Activated T-helper 1 cell treated with Interleukin-2 at 50 U/mL for 16 hours (primary cell): ENCODE measurements at places on chromosomes 6 and 20.

GRCh38 chr20:57559658-57560553 is 1.0 kb upstream of the PCK1 start:
- DNase-seq: no peak

DNA sequence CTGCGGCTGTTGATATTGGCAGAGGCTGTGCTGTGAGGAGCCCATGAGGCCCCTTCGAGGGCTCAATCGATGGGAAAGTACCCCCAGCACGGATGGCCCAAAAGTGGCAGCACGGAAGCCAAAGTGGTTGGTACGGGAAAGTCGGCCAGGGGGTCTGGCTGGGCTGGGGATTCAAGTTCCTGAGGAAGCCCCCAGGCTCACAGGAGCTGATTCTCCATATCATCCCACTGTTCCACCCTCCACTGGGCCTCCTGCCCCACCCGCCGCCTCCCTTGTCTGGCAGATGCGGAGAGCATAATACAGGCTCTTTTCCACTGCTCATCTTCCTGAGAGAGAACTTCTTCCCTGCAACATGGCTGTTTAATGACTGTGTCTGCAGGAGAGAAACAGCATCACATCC is 217.8 kb upstream of the CST7 start:
- no peak for DNase-seq

- no peak for DNase-seq
Observed at GRCh38 chr6:156587071-156587470, 190.1 kb upstream of the ARID1B start.

DNA sequence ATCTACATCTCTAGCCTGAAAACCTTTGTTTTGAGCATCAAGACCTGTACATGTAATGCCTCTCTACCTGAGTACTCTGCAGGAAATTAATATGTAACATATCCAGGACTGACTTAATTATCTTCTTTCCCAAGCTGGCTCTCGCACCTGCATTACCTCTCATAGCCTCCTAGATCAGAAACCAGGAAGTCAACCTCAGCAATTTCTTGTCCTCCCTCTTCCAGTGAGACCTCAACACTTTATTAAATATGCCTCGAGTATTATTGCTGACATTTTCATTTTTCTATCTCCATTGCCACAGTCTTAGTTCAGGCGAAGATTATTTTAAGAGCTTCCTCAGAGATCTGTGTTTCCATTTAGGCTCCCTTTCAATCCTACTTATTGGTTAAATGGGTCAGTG is 69.0 kb downstream of the MACROD2 start:
- no peak for DNase-seq

GRCh38 chr6:169558378-169558773 is 143.5 kb downstream of the WDR27 start:
- DNase-seq: no peak

DNA sequence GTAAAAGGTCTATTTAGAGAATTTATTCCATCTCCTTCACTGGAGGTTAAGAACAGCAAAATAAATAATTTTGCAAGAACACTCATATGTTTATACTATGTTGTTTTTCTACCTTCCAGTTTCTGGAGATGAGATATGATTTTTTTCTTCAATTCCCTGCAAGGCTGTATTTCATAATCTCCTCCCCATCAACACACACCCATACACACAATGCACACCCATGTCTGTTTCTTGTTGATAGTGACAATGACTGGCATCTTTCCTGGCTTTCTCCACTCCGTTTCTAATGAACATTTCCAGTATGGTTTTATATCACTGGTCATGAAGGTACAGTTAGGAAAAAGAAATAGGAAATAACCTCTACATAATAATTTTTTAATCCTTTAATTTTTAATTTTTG is 202.1 kb downstream of the ARHGAP18 start:
- no peak for DNase-seq

GRCh38 chr20:19802492-19803158 is 44.6 kb downstream of the RIN2 start:
- no peak for DNase-seq

GRCh38 chr6:148598724-148599123 is 148.1 kb upstream of the UST start:
- DNase-seq: no peak

- DNase-seq: no peak
Observed at GRCh38 chr6:120894077-120894476, 440.2 kb downstream of the TBC1D32 start.

GRCh38 chr6:67165606-67166005 is 1458.6 kb upstream of the EYS start:
- DNase-seq: no peak

GRCh38 chr6:106586815-106587415 is 42.4 kb downstream of the RTN4IP1 start:
- DNase-seq: no peak

- DNase-seq: no peak
Observed at GRCh38 chr6:36735110-36736071, 37.8 kb downstream of the RAB44 start.

- no peak for DNase-seq
Observed at GRCh38 chr6:111260570-111261298, 173.4 kb downstream of the SLC16A10 start.

GRCh38 chr6:25414168-25414567 is 135.0 kb downstream of the CARMIL1 start:
- DNase-seq: no peak

DNA sequence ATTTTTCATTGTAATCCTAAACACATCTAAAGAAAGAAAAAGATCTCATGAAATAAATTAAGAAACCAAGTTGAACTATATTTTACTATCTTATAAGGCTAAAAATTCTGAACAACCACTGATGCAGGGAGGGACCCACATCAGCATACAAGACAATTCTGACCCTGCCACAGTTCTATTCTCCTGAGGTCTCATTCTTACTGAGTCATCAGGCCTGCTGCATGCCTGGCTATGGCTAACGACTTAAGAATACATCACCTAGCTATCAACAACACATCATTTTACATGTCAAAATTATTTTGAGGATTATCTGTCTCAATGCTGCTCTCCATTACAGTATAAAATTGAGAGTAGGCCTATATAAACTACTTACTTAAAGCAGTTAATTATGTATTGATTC is 52.9 kb downstream of the FBXL4 start:
- no peak for DNase-seq

- no peak for DNase-seq
Observed at GRCh38 chr6:85469276-85470022, 19.6 kb downstream of the NT5E start.

GRCh38 chr6:48714250-48714649 is 603.3 kb upstream of the PTCHD4 start:
- DNase-seq: no peak

DNA sequence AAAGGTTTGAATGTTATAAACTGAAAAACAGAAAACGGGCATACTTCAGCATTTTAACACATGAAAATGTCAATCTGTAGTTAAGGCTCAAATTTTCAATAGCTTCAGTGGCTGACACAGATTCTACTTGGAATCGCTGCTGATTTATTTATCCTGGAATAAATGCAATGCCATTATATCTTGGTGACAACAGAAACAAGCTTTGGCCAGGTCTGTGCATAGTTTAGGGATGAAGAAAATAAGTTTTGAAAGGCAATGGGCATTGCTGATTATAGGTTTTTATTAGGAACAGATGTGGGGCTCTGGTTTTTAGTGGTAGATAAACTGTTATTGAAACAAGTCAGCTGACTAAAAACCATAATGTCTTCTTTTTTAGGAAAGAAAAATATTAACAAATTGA is 96.8 kb upstream of the SOX4 start:
- DNase-seq: no peak

GRCh38 chr6:13147376-13147775 is 181.0 kb downstream of the TBC1D7 start:
- DNase-seq: no peak

GRCh38 chr6:64538722-64539121 is 903.1 kb downstream of the PHF3 start:
- DNase-seq: no peak

- no peak for DNase-seq
Observed at GRCh38 chr20:43789593-43789992, 62.8 kb upstream of the GTSF1L start.

- no peak for DNase-seq
Observed at GRCh38 chr6:63685446-63686379, 50.1 kb downstream of the PHF3 start.

DNA sequence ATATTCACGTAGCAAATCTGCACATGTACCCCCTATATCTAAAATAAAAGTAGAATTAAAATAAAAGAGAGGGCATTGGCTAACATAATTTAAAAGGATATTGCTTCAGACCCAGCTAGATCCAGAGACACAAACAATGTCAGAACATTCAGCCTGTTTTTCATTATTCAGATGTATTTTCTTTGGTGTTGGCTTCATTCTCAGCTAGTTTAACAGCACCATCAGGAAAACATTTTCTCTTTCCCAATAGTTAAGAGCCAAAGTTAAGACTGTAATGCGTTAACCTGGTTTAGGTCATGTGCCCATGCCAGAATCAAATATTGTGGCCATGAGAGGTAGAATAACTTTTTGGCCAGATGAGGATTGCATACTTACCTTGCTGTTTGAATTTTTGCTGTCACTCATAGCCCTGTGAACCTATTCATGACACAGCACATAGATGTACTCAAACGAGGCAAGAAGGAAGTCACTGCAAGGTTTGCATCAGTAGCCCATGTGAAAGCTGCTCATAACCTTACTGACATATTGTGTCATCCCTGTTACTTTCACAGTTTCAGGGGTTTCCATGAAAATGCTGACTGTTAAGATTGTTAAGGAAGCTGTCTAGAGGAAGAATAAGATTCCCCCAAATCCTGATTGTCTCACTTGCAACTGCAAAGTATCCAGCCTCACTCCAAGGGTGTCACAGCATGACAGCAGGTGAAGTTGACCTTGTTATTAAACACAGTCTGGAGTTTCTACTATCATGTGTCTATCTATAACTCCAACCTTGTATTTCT is 233.1 kb downstream of the PACRG start:
- DNase-seq: no peak

DNA sequence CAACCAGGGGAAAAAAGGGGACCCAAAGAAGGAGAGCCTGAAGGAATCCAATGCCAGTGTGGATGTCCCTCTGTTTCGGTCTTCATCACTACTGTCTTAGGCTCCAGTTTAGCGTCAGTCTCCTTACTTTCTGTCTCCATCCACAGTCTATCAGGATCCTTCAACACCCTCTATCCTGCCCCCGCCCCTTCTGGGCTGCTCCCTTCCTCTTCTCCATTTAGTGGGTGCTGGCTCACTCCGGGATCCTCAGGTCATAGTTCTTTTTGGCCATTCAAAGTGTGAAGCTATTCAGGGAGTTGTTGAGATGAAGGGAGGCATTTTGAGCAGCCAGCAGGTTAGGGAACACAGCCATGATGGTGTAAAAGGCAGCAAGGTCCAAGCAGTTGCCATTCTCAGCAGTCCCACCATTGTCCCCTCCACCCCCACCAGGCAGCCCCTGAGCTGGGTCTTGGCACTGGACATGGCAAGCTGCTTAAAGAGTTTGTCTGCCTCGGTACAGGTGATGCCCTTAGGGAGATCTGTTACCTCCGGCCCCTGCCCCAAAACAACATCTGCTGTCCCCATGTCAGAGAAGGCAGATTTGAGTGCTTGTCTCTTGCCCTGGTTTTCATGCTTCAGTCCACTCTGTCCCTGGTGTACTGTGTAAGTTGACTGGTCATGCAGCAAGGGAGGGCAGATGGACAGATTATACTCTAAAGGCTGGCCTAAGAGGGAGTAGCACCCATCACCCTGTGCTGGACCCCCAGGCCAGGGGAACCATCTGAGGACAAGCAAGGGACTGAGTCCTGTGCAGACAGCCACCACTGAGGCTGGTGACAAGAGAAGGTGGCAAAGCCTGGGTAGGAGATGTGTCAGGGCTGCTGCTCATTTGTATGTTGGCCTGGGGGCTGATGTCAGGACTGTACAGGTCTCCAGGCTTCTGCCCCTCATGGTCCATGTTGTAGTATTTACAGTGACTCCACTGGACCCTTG is 842.0 kb downstream of the HACE1 start:
- no peak for DNase-seq

DNA sequence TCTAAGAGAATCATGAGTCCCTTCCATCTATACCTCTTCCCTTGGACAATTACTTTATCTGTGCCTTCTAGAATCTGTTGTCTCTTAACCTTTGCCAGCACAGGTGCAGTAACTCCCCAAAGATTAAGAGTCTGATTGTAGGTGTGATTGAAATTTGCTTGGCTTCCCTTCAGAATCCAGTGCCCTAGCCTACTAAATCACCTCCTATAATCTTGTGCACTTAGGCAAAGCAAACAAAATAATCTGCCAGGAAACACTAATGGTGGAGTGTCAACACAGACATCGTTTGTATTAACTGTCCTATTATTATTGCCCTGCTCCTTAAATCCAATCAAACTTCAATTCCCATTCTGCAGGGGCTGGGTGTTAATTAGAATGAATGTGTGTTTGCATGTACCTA is 28.0 kb downstream of the ID4 start:
- no peak for DNase-seq

GRCh38 chr6:22556266-22556665 is 13.1 kb upstream of the HDGFL1 start:
- no peak for DNase-seq

- DNase-seq: no peak
Observed at GRCh38 chr20:12113468-12114371, 196.0 kb downstream of the BTBD3 start.

DNA sequence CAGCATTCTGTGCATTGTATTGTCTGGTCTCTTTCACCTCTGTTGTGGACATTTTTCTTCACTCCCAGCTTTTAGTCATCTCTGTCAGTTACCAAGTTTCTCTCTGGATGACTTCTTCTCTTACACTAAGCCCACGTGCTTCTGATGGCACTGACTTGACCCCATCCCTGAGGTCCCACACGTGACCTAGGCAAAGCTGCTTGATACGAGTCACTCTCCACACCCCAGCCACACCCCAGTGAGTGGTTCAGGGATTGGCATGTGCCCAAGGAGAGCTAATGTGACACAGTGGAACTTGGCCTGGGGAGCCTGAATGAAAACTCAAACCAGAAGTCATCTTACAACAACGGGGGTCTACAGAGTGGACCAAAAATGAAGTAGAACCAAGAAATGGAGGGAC is 32.2 kb downstream of the HTR1E start:
- no peak for DNase-seq

- no peak for DNase-seq
Observed at GRCh38 chr20:47544240-47544639, 42.6 kb downstream of the NCOA3 start.

GRCh38 chr6:128412680-128413079 is 107.7 kb downstream of the PTPRK start:
- no peak for DNase-seq

- DNase-seq: no peak
Observed at GRCh38 chr6:6074190-6074589, 67.5 kb upstream of the NRN1 start.

- no peak for DNase-seq
Observed at GRCh38 chr6:51432481-51432880, 613.8 kb downstream of the TFAP2B start.

GRCh38 chr6:145673504-145673903 is 61.8 kb downstream of the EPM2A start:
- DNase-seq: no peak
